Tongue (tissue), 3 donors: ENCODE measurements at places on chromosomes 6 and 20. TPM values are rescaled to one million over a fixed set of nuclear protein-coding genes. Genes with fewer than 3 reads are reported as not detected.

The HMGCLL1 gene
- 7.4 TPM for total RNA-seq

The STXBP5 gene
- total RNA-seq: 33.7 TPM

The IL17A gene
- not detected for total RNA-seq

DNA sequence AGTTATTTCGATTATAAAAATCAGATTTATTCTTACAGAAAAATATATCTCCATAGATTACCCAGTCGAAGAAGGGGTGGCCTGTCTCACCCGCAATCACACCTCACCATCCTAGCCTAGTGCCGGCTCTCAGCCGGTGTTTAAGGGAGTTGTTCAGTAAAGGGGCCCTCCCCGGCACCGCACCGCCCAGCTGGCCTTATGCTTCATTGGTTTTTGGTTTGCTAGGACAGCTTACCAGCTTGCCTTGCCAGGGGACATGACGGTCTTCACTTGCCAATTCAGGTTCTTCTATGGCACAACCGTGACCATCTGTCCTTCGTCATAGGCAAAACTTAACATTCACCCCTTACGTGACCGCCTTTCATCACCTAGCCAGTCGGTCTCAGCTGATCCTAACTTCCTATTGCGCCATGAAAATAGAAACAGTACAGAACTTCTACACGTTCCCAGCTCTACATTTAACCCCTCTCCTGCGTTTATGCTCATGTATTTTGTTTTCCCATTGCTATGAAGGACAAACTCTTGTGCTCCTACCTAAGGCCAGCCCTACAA, 44.7 kb upstream of the SLC22A16 start:
- DNase-seq: no peak

DNA sequence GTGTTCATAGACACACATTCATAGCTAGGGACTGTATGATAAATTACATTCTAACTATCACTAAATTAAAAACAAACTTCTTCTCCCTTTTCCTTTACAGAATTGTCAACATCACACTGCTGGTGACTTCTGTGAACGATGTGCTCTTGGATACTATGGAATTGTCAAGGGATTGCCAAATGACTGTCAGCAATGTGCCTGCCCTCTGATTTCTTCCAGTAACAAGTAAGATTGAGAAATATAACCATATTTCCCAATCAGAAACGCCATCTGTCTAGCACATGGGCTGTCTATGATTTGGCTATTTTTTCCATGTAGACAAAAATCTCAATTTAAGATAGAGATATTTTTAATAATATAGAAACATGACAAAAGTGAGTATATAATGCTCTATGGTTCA, 367.7 kb downstream of the ARHGAP18 start:
- DNase-seq: no peak

- peak; percentile 11 for DNase-seq
These were observed 35.4 kb upstream of the VSTM2L start for GRCh38 chr20:37867289-37868195.

DNA sequence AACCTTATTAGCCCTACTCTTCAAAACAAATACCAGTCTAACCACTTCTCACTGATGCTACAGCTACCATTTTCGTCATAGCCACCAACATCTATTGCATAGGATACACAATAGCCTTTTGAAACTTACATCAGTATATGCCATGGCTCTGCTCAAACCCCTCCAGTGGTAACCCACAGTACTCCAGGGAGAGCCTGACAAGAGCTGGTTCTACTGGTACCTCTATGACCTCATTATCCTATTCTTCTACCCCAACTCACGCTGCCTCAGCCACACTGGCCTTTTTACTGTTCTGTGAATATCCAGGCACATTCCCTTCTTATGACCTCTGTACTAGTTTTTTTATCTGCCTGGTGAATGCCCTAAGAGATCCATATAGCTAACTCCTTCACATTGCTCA, 157.6 kb downstream of the ARHGAP18 start:
- no peak for DNase-seq

- DNase-seq: no peak
These were observed 161.7 kb downstream of the PLCB1 start for GRCh38 chr20:8293750-8294149.

- DNase-seq: no peak
These were observed 79.0 kb downstream of the DNAAF9 start for GRCh38 chr20:3328501-3328900.

- DNase-seq: peak; percentile 78
These were observed 65.8 kb downstream of the REV3L start for GRCh38 chr6:111417181-111417585.

GRCh38 chr20:23928788-23929187, 49.2 kb upstream of the CST5 start:
- no peak for DNase-seq

DNA sequence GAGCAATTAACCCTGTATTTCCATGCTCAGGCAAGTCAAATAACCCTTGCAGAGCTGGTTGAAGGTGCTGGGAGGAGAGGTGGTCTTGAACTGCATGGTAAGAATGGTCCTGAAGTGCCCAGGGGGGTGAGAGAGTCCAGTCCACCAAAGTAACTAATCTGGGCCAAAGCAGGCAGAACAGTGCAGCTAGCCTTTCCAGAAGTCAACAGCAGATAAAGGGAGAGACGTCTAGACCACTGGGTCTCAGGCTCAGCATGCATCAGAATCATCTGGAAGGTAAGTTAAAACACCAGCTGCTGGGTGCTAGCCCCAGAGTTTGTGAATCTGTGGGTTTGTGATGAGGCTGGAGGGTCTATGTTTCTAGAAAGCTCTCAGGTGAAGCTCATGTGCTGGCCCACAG, 232.3 kb upstream of the ECI2 start:
- DNase-seq: no peak

- no peak for DNase-seq
These were observed 47.2 kb downstream of the FOXA2 start for GRCh38 chr20:22536956-22537756.

GRCh38 chr6:105553171-105553570, 150.3 kb upstream of the PREP start:
- no peak for DNase-seq

GRCh38 chr6:12068899-12069557, 56.9 kb downstream of the HIVEP1 start:
- DNase-seq: no peak

DNA sequence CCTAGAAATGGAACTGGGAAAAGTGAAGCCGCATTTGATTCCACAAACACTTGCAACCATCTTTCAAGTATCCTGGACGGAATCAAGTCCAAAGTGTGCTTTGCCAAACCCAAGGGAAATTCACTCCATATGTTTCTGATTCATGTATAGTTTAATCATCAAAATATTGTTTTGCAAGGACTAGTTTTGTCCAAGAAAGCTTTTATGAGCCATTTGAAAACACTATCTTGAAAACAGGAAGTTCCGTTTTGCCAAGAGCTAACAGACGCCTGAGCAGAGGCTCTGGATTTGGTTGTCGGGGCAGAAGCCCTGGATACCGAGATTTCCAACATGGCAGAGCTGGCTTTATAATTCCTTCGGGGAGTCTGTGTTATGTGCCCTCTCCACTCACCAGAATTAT, 251.1 kb downstream of the PHACTR1 start:
- peak; percentile 58 for DNase-seq

GRCh38 chr6:31737991-31738979, 1.5 kb upstream of the MSH5 start:
- peak; percentile 67 for DNase-seq

- no peak for DNase-seq
These were observed 31.3 kb downstream of the SLC22A3 start for GRCh38 chr6:160379466-160379865.

- DNase-seq: no peak
These were observed 79.8 kb upstream of the EYS start for GRCh38 chr6:65786815-65787214.

GRCh38 chr6:145138469-145139139, 596.7 kb downstream of the EPM2A start:
- no peak for DNase-seq
